ENCODE measurements at places on chromosomes 6 and 20.

DNA sequence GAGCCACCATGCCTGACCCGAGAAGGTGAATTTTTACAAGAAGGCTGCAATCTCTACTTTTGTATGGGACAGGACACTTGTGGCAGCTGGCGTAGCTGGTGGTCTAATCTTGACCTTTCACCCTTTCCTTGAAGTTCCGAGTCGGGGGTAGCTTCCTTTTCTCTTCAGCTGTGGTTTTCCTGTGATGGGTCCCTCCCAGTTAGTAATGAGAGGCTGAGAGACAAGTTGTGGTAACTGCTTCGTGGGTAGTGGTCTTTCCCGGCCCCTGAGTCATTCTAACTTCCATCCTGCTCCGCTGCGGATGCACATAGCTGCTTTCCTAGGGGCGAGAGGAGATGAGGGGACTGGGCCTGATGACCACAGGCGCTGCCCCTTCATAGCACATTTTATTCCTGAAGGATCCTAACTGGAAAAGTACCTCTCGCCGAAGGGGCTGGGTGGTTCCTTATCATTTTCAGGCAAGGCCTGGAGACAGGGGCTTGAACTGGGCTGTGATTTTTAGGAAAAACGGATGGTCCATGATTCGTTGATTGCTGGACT is 3.1 kb downstream of the SYNJ2 start:
- DNase-seq, result no peak

- no peak for DNase-seq
These were observed 62.2 kb upstream of the PLN start for GRCh38 chr6:118485601-118486550.

DNA sequence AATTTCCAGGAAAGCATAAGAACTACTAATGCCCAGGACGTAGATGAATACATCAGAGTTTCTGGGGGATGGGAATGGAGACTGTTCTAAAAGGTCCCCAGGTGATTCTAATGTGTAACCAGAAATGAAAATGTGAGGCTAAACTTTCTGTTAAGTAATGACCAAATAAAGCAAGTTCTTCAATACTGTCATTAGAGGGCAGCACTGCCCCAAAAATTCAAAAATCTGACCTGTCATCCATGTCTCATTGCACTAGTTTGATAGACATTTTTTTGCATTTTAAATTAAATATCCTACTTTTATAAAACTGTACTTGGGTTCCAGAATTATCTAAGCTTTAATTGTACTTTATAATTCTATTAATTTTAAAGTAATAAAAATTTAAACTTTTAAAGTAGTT is 94.9 kb downstream of the RFX6 start:
- peak; percentile 60 for DNase-seq

DNA sequence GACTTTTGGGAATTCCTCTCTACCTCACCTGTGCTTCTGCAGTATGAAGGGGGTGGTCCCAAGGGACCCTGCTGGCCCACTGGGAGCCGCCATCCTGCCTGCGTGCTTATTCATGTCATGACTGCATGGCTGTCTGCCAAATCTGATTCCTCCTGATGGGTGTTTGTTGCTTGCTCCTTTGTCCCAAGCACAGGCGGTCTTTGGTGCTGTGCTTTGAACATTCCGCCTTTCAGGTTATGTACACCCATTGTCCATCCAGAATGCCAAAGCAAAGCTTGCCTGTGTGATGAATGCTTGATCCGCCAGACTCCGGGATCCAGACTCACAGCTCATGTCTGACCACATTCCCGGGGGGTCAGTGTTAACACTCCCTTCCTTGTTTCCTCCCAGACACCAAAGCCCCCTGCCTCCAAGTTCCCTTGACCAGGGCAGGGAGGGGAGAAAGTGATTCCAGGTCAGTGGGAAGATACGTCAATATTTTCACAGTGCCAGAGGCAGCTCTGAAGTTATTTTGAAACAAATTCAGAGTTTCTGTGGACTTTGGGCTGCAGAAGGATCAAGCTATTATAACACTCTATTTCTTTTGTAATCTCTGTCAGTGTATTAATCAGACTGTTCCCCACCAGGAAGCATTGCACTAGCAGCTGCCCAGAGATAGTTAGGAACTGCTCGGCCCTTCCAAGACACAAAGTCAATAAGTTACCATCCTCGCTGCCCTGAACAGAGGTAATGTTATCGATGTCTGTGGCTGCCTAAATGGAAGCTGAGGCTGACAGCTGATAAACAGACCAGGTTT is 9.5 kb downstream of the DAAM2 start:
- peak; percentile 83 for DNase-seq

DNA sequence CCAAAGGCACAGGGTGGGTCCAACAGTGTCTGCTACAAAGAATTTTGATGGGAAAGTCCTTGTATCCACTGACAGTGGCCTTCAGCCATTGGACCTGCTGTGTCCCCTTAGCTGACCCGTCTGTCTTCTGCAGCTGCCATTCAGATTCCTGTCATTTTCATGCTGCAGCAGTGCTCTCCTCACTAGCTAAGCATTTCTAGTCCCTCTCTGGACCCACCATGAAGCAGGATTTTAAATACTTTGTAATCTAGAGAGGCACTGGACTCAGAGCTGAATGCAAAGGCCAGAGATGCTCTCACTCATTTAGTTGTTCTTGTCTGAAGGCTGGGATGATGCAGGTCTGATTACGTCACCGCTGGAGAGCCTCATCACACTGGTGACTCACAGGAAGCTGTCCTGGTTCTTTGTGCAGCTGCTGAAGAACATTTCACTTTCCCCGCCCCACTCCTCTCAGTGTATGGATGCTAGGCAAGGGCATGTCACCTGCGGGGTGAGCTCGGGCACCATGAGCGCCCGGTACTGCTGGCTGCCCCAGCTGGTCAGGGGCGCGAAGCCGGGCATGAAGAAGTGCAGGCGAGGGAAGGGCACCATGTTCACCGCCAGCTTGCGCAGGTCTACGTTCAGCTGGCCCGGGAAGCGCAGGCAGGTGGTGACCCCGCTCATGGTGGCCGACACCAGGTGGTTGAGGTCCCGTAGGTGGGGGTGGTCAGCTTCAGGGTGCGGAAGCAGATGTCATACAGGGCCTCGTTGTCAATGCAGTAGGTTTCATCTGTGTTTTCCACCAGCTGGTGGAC is 19.4 kb upstream of the TUBB2A start:
- no peak for DNase-seq

DNA sequence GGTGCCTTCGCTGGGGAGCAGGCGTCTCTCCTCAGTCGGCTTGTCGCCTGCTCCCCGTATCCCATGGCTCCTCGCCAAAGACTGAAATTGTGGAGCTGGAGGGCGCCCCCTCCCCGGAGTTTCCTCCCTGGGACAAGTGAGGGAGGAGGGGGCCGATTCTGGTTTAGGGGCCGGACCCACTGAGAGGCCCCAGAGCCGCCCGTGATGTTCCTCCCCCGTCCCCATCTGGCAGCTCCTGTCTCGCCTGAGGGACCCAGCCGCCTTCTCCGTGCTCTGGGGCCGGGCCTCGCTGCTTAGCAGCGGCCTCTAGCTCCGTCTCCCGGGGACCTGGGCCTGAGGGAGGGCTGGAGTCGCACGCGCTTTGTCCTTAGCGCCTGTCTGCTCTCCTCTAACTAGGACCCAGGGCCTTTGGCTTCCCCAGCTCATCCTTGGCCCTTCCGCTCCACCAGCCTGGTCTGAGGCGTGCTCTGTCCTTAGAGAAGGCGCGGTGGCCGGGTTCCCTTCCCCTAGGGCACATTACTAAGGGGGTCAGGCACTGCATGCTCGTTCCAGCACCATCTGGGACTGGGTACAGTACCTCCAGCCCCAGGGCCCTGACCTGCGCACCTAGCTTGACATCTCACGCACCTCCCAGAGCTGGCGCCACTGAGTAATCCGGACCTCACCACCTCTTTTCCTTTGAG is 29.7 kb downstream of the SLC12A5 start:
- no peak for DNase-seq

DNA sequence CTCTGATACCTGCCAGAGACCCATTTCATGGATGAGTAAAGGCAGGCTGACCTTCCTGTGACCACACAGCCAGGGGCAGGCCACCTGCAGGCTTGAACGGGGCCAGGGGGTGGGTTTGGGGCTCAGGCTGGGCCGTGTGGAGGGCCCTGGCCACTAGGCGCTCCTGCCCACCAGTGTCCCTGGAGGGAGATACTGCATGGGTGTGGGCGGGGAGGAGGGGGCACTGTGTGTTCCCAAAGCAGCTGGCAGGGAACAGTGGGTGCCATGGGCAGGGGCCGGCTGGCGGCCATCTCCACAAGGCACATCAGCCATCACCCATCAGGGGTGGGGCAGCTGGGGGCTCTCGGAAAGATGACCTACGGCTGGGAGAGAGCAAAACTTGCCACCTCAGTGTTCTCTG is 15.4 kb downstream of the SRC start:
- no peak for DNase-seq

GRCh38 chr6:107652526-107653182 is 162.7 kb downstream of the SOBP start:
- DNase-seq, result no peak

DNA sequence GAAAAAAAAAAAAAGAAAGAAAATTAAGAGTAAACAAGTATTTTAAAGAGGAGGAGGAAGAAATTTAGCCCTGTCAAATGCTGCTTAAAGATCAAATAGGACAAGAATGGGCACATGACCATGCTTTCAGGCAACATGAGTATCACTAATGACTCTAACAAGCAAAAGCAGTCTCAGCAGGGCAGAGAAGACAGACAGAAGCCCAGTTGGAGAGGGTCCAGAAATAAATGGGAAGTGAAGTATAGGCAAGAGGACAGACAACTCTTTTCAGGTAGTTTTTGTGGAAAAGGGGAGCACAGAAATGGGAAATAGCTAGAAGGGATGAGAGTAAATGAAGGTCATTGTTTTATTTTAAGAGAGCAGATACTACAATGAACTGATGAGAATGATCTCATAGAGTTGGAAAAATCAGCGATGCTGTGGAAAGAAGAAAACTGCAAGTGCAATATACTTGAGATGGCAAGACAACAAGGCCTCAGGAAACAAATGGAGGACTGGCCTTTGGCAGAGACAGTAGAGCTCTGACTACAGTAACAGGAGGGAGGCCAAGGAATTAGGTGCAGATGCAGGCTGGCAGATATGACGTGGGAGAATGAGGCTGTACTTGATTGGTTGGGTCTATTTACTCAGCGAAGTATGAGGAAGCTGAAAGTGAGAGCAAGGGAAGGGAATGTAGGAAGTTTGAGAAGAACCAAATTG is 40.3 kb downstream of the KIF6 start:
- DNase-seq, result no peak

DNA sequence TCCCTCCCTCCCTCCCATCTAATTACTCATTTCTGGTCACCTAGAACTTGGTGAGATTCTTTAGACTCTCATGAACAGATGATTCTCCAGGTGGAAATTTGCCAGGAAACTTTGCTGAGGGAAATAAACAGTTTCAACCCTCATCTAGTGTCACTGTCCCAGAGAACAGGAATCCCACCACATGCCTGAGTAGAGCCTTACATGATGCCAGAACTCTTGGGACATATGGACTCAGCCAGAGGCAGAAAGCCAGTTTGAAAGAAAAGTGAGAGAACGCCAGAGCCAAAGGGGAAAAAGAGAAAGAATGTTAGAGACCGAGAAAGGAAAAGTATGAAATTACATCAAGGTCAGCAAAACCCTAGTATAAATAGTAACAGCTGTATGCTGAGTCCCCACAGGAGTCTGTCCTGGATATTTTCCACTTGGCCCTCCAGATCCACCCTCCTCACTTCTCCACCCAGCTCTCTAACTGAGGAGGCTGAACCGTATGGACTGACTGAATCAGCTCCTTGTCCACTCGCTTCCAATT is 127.5 kb upstream of the COL21A1 start:
- DNase-seq, result no peak

- DNase-seq, result no peak
These were observed 616.2 kb downstream of the EPM2A start for GRCh38 chr6:145119081-145119480.

- no peak for DNase-seq
These were observed 96.6 kb upstream of the AKIRIN2 start for GRCh38 chr6:87798393-87799278.

DNA sequence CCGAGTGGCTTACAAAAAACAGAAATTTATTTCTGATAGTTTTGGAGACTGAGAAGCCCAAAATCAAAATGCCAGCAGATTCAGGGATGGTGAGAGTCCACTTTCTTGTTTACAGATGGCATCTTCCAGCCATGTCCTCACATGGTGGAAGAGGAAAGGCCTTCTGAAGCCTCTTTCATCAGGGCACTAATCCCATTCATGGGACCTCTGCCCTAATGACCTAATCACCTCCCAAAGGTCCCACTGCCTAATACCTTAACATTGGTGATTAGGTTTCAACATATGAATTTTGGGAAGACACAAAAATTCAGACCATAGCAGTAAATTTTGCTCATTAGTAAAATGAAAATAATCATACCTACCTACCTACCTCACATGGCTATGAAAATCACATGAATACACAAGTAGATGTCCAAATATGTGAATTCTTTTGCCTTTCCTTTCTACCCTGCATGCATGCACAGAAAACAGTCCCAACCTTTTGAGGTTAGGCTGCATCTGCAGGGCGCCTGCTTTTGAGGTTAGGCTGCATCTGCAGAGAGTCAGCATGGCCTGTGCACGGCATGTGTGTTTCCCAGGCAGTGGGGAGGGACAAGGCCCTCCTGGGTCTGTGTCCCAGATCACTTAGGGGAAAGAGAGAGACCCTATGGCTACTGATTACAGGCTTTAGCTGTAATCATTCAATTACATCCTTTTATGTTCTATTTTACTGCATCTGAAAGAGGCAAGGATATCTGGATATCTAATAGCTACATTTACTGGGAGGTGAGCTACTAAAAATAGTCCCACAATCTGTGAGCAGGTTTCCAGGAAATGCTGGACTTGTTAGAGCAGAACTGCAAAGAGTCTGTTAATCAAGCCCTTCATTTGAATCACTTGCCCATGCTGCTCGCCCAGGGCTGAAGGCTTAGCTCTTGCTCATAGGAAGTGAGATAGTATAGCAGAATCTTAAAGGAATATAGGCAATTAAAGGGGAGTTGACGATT is 497.7 kb upstream of the MARCKS start:
- no peak for DNase-seq

GRCh38 chr20:60228255-60228654 is 270.0 kb downstream of the CDH26 start:
- DNase-seq, result no peak

GRCh38 chr20:45934046-45934585 is 367 bp upstream of the PCIF1 start:
- peak; percentile 38 for DNase-seq

DNA sequence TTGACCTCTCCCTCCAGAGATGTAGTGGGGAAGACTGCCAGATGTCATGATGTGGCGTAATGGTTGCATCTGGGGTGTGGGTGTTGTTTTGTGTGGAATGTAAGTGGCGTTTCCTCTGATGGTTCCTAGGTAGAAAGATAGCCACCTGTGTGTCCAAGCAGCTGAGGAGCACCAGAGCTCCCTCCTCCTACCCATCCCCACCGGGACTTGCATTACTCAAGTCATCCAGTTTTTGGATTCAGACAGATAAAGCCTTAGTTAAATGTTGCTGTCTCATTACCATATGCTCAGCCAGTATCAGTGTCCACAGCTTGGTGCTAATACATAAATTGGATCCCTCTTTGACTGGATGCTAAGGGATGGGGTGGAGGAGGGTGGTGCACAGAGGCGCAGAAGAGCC is 282.3 kb downstream of the TBC1D7 start:
- no peak for DNase-seq

- no peak for DNase-seq
These were observed 752.2 kb upstream of the MARCKS start for GRCh38 chr6:113104951-113105350.

All from NCI-H1105 (cell line).